ENCODE measurements at places on chromosomes 7 and 10.

DNA sequence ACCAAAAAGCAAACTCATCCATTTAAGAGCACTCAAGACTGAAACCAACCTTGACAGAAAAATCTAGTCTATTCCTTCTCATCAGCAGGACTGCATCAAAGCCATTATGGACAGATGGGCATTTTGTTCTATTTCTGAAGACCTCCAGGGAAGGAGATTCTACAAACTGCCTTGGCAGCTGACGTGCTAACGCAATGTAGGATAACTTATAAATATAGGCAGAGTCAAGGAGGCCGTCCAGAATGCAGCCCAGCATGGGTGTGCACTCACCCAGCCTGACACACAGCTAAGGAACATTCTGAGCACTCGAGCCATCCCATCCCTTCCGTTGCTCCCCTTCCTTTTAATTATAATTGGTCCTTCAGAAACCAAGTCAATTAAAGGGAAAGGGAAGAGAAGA, 25.3 kb upstream of the NEBL start:
- DNase-seq = no peak

GRCh38 chr10:42754155-42755027, 28.2 kb upstream of the BMS1 start:
- no peak for DNase-seq

DNA sequence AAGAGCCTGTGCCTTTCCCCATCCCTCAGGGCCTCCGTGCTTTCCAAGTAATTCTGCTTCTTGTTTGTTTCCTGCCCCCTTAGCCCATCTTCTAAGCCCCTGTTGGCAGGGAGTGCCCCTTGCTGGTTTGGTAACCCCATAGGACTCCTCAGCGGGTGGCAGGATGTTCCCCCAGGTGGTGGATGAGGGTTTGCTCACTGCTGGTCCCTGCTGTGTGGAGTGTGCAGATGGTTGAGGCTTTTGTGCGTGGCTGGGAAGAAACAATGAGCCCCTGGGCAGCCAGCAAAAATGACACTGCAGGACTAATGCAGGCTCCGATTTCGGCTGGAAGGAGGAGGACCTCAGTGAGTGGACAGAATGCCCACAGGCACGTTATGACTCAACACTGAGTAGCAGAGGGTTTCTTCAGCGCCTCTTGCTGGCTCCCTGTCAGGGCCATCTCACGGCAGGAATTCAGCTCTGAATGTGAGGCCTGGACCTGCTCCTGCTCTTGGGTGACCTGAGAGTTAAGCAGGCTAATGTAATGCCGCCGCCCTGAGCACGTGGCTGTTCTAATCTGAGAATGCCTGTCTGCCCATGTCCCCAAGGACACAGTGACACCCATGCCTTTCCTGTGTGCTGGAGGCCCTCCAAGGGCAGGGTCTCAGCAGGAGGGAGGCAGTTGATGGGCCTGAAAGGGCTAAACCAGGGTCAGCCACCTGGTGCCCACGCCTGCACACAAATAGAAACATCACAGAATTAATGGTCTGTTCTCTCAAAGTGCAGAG, 16.6 kb downstream of the BAG3 start:
- DNase-seq = no peak

GRCh38 chr7:141916099-141916498, at the start of gene OR9A4:
Gene OR9A4 (plus strand): TSS chr7:141916399. CDS start chr7:141918876, 2,477 bp downstream.
- no peak for DNase-seq

DNA sequence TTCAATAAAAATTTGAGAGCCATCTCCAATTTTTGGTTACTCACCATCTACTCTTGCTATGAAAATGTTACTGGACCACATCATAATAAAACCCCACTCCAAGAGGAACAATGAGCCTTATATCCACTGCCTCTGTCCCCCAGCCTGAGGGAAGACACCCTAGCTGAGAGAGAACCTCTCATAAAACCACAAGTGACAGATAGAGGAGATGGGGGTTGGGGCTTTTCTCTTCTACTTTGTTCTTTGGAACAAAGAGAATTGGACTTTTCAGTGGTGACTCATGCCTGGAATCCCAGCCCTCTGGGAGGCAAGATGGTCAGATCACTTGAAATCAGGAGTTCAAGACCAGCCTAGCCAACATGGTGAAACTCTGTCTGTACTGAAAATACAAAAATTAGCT, 27.6 kb upstream of the TAS2R16 start:
- no peak for DNase-seq

Measured in CD4-positive, alpha-beta T cell treated with Interleukin-15 for 1 hour (primary cell).